Mammary epithelial cell (primary cell): ENCODE measurements at places on chromosomes 11 and 22. TPM values are rescaled to one million over a fixed set of nuclear protein-coding genes. Genes with fewer than 3 reads are reported as not detected.

The USP2 gene
- polyA plus RNA-seq = 1.3 TPM

DNA sequence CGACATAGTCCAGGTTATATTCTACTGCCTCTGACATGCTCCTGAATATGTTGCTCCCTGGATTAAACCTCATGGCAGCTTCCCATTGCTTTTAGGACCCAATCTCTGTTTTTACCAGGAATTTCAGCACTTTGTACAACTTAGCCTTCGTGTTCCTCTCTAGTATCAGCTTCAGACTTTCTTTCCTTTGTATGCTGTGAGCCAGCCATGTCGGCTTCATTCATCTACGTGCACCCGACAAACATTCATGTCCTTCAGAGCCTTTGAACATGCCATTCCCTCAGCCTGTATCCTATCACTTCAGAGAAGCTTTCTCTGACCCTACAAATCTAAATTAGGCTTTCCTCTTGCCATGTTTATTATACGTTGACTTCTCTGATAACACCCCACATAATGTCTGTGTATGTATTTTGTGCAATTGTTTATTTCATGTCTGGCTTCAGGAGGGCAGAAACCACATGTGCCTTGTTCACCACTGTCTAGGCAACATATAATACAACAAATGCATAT is 743.4 kb downstream of the OPCML start:
- no peak for DNase-seq

DNA sequence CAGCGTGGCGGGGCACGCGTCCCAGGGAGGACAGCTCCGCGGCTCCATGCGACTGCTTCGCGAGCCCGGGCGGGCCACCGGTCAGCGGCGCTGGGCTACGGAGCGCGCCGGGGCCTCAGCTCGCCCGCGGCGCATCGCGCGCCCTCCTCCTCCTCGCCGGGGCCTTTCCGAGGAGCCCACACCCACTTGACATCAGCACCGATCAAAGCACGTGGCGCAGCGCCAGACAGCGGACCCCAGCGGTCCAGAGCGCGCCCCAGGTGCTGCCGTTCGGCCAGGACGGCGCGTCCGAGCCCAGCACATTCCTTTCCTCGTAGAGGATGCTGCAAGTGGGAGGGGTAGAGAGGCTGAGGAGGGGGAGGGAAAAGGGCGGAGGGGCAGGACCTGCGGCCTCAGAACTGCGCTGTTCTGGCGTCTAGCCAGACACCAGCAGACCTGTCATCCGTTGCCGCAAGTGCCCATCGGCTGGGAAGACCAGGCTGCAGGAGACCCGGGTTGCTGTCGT is 88.6 kb downstream of the PLEKHA7 start:
- peak; percentile 75 for DNase-seq

The GGT5 gene
- 0.05 TPM for polyA plus RNA-seq

GRCh38 chr11:122743949-122744348 is 88.4 kb downstream of the UBASH3B start:
- DNase-seq = no peak

- no peak for DNase-seq
Measured at GRCh38 chr22:19630614-19631013, 83.7 kb upstream of the SEPTIN5 start.
